CD14-positive monocyte (primary cell): ENCODE measurements at places on chromosomes 11 and 22.
A peak's percentile ranks its signal among the peaks of the same experiment; 100 is the strongest.

GRCh38 chr22:24968066-24968561 lies 15.6 kb downstream of the KIAA1671 start:
- no peak for DNase-seq

DNA sequence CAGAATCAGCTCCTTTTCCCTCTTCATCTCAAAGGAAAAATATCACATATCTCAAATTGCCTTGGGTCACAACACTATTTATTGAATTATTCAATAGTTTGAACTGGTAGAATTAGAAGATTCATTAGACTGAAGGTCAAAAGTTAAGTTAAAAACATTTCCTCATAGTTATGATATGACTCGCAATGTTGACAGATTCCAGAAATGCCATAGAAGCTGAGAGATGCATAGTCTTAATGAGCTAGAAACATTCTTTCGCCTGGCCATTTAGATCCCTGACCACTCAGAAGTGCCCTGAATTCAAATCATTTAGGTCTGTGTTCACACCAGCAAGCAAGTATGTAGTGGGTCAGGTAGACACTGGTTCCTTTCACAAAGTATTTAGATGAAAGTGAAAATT lies 44.4 kb downstream of the FAT3 start:
- DNase-seq: no peak

DNA sequence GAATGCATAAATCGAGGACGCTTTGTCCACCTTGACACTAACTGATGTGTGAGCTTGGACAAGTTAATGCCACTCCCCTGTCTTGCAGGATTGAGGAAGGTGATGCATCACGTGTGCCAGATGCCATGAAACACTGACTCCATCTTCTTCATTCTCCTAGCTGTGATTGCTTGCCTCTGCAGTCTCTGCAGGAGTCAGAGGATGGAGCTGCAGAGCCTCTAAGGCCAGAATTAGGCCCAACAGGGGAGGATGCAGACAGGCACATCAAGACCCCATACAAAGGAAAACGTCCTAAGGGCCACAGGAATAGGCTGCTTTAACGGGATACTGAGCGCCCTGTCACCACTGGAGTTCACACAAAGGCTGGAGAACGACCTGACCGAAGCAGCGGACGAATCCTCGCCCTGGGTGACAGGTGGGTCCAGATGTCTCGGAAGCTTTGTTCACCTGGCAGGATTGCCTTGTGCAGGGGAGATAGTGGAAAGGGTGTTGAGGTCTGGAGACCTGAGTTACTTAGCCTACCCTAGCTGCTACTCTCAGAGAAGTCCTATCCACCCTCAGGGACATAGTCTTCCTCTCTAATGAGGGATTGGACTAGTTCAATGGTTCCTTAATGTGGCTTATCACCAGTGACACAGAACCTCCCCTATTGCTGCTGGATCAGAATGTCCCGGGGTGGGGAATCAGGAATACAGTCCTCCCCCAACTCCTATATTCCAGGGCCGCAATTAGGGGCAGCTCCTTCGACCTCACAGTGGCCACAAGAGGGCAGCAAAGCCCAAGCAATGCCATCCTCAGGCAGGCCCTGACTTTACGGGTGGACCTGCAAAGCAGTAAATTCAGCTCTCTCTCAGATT lies 32.4 kb downstream of the DBX1 start:
- DNase-seq: peak; percentile 33

GRCh38 chr11:109946322-109946846 lies 146.8 kb upstream of the ZC3H12C start:
- peak; percentile 95 for DNase-seq
